Karpas-422 (cell line): ENCODE measurements at places on chromosomes 16 and 17.

GRCh38 chr16:84833542-84834402 is 14.0 kb downstream of the CRISPLD2 start:
- DNase-seq, result no peak

DNA sequence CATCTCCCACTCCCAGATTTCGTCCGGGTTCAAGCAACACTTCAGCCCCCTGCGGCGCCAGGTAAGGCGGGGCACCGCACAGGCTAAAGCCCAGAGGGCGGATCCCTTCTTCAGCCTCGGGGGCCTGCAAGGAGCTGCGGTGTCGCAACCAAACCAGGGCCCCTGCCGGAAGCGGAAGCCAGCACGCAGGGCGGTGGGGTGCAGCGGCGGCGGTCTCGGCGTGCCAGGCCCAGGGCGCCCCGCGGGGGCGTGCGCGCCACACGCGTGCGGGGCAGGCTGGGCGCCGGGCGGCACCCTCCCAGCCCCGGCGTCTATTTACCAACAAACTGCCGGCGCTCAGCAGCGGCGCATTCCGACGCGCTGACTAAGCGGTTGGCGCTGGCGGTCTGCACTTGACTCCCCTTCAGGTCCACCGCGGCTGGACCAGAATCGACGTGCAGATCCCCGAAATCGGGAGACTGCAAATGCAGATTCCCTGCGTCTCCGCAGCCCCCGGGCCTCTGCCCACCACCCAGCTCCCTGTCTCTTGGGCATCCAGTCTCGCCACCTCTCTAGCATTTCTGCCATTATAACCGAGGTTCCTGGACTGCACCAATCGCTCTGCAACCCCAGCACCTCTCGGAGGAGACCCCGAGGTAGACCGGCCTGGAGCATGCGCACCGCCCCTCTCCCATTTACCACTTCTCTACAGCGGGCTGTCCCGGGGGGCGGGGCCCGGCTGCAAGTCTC is 421 bp upstream of the DLX4 start:
- no peak for DNase-seq

DNA sequence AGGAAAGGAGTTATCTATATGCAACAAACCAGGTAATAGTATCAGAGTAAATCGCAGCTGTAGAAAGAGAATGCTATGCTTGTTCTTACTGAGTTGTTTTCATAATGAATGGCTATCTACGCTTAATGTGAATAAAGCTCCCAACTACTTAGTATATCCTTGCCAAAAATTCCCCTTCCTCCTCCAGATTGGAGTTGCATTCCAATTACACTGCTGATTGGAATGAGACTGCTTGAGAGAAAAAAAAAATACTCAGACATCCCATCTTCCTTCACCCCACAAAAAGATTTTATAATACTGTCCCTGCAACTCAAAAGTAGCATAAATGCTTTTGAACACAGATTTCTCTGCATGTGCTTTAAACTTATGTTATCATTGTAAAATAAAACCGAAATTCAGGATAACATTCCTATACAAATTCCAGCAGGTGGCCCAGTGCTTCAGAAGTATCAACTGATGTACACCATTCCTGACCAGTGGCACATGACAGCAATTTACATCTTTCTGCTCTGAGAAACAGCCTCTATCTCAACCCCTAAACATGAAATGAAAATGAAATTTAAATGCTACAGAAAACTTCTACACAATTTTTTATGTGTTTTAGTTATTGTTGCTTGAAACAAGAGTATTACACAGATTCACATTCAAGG is 47.0 kb downstream of the SMURF2 start:
- DNase-seq, result no peak

GRCh38 chr16:84844559-84845495 is 25.0 kb downstream of the CRISPLD2 start:
- DNase-seq, result no peak

DNA sequence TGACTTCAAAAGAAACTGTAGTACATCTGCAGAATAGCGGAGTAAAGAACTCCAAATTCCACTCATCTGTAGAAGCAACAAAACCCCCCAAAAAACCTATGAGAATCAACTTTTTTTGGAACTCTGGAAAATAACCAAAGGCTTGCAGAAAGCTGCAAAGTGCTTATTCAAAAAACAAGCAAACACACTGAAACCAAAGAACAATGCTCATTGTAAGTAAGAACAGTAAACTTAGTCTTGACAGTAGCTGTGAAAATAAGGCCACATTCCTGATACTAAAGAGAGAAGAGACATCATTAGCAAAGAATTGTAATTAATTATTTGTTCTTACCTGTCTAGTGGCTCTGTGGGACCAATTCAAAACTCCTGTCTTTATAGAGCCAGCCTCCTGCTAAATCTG is 534.3 kb upstream of the C16orf82 start:
- DNase-seq, result no peak

- DNase-seq, result no peak
Measured at GRCh38 chr17:73128496-73128895, 36.0 kb upstream of the SLC39A11 start.

GRCh38 chr16:12257926-12258561 is 281.5 kb downstream of the SNX29 start:
- DNase-seq, result no peak

GRCh38 chr16:89737341-89738071 is 16.2 kb downstream of the ZNF276 start:
- peak; percentile 42 for DNase-seq

DNA sequence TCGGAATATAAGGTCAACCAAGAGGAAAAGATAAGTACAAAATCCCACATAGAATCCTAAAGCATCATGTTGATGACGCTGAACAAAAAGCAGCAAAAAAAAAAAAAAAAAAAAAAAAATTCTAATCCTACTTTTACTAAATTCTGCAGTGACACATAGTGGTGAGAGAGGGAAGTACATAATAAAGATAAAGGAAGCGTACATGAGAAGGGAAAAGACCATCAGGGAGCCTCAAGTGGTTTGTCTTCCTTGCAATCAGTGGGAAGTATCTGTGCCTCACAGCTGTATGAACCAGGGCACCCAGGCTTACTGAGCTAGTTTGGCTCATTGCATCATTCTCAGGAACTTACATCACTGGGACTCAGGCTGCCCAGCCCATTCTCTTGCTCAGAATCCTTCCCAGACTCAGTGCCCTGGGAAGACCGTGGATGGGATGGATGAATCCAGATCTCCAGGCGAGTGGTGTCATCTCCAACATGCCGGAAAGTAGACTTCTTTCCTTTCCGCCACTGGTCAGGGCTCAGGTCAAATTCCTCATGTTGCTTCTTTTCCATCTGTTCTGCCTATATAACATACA is 21.2 kb downstream of the SMG6 start:
- peak; percentile 90 for DNase-seq

- DNase-seq, result no peak
Measured at GRCh38 chr17:34537445-34537844, 41.9 kb upstream of the TMEM132E start.

DNA sequence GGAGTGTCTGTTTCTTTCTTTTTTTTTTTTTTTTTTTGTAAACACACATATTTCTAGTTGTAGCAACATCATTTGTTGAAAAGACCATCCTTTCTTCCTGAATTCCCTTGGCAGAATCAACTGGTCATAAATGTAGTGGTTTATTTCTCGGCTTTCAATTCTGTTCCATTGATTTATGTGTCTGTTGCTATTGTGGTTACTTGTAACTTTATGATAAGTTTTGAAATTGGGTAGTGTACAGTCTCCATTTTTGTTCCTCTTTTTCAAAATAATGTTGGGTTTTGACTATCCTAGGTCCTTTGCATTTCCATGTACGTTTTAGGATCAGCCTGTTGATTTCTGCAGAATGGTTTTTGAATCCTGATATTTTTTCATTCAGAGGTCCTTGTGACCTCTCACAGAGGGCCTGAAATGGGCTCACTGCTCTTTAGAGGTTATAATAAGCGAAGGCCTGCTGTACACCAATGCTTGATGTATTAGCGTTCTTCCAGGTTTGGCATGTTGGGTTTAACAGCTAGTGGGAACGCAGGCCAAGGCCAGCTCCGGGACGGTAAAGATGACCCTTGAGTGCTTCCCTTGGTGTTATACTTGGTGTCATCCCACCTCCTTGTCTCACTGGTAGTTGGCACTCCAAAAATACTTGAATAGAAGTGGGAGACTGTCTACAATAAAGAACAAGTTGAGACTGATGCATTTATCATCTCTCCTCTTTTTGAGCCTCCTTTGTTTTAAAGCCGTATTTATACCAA is 43.8 kb downstream of the ZNRF1 start:
- DNase-seq, result no peak

- DNase-seq, result no peak
Measured at GRCh38 chr16:7294020-7294419, 38.6 kb upstream of the RBFOX1 start.

DNA sequence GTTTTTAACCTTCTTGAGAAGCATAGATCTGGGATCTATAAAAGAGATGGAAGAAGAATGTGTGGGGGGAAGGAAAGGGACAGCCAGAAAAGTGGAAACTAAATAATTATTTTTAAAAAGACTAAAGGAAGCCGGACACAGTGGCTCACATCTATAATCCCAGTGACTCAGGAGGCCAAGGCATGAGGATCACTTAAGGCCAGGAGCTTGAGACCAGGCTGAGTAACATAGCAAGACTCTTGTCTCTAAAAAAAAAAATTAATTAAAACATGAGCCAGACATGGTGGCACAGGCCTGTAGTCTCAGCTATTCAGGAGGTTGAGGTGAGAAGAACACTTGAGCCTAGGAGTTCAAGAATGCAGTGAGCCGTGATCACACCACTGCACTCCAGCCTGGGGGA is 335.1 kb downstream of the GRIN2A start:
- no peak for DNase-seq

DNA sequence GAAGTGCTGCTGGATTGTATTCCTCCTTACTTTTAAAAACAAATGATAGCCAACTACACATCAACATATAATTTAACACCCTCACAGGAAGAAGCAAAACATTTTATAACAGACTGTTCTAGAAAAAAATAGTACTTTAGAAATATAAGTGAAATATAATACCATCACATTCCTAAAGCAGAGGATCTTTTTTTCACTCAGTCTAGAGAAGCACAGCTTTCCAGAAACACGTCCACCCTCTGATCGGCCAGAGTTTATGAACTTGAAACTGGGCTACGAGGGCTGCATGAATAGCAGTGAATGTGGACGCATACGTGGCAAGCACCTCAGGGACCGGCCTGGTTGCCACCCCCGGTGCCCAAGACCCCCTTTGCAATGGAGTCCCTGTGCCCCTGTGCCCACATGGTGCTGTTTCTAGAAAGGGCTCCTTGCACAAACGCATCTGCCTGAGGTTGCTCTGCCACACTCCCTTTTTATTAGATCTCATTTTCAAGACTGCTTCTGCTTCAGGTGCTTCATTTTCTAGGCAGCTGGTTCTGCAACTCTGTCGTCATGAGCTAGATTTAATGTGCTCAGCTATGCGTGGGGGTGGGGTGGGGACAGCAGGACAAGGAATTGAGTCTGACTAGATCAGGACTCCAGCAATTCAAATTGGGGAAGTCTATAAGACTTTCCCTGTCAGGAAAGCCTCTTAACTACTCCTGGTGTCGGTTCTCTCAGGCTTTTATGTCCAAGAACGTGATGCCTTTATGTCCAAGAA is 29.1 kb upstream of the ERN1 start:
- DNase-seq, result no peak

DNA sequence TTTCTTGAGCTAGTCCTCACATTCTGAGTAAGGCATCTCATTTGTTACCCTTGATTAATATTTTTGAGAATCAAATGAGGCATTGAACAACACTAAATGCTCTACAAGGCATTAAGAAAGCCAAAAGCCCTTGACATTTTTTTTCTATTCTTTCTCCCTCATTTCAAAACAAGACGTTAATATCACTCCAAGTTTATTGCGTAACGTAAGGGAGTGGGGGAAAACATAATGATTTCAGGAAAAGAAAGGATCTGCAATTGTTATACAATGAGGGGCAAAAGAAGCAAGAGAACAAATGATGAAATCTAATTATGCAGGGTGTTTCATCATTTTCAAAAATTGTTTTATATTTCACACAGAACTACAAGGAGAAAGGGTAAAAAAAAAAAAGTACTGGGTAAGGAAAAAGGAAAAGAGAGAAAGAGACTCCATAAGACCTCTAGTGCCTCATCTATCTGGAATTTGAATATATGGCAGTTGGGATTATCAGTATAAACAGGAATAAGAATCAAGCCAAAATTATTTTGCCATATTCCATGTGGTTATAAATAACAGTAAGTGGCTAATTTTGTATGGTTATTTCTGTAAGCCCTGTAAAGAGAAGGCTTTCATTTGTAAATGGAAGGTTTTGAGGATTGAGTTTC is 163.0 kb downstream of the ABCA8 start:
- no peak for DNase-seq

DNA sequence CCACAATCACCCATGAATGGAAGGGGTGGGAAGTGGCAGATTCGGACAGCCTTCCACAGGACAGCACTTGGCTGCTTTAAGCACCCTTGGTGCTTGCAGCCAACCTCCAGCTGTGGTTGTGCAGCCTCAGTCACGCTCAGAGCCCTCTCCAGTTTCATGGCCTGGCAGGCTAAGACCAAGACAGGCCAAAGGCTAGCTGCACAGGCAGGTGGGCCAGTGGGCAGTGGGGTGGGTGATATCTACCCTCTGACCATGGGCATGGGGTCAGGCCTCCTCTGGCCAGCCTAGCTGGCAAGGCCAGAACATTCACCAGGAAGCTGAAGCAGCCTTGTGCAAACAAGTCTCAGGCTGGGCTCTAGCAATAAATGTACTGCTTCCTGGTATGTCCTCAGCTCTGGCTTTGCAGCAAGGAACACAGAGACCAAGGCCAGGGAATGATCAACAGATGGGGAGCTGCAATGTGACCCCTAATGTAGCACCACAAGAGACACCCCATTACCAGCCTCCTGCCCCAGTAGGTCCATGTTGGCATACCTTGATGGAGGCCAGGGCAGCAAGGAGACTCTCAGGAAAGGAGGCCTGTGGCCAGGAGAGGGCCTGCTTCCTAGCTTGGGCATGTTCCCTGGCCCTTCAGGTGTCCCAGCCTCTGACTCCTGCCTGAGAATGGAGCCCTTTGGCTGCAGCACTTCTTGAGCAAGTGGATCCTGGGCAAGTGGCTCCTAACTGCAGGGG is 20.9 kb downstream of the HSD11B2 start:
- no peak for DNase-seq

GRCh38 chr17:253091-253846 is 71.8 kb upstream of the DOC2B start:
- no peak for DNase-seq

DNA sequence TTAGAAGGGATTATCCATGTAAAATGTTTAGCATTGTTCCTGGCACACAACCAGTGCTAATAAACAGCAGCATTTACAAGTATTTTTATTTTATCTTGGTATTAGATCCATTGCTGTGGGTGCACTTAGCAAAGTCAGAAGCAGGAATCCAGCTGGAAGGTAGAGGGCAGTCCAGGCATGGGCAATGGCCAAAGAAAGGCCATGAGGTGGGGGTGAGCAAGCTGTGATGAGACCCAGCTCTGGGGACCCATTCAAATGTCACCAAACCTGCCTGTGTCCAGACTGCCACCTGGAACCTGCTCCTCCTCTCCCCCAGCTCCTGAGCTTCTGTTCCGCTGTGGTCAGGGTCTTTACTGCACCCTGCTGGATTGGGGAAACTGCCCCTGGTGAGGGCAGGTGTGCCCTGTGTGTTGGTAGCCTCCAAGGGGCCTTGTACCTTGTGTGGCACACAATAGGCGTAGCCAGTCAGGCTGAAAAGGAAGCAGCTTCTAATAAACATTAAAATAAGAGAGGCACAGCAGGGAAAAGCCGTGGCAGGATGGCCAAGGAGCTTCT is 118.0 kb upstream of the CRHR1 start:
- DNase-seq, result no peak
